ENCODE measurements at places on chromosomes 13 and 19. TPM values are rescaled to one million over a fixed set of nuclear protein-coding genes. Genes with fewer than 3 reads are reported as not detected.

DNA sequence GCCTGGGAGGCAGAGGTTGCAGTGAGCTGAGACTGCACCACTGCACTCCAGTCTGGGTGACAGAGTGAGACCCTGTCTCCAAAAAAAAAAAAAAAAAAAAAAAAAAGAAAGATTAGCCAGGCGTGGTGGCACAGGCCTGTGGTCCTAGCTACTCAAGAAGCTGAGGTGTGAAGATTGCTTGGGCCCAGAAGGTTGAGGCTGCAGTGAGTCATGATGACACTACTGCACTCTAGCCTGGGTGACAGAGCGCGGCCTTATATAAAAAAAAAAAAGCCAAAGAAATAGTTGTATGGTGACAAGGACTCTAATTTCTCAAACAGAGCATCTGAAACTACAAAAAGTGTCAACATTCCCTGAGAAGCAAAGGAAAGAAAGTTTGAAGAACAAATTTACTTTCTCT is 3.4 kb downstream of the PBX4 start:
- no peak for DNase-seq

DNA sequence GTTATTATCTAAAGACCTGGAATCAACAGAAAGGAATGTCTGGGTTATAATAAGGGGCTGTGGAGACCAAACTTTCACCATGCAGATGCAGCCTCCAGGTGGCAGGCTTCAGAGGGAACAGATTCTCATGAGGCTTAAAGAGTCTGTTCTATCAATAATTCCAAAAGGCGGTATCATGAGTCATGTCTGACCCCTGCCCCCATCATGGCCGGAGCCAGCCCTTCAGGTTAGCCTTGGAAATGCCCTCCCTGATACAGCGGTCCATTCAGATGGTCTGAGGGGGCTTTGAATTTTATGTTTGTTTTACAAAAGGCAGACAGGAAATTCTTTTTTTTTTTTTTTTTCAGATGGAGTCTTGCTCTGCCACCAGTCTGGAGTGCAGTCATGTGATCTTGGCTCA is 21.7 kb upstream of the LAMP1 start:
- peak; percentile 27 for DNase-seq

DNA sequence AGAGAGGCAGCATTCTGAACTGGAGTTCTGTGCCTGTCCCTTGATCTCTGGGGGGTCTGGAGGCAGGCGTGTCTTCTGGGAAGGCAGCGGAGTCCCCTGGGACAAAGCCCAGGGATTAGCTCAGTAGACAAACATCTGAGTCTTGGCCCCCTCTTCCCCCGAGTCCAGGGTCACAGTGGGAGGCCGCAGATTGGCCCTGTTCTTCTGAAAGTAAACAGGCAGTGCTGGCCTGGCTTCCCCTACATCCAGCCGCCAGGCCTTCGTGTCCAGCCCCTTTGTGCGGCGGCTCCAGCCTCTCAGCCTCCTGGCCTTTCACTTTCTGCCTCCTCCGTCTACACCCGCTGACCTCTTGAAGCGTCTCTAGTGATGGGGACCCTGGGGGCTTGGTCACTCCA is 989 bp downstream of the NFILZ start:
- no peak for DNase-seq

Gene CLEC17A
- not detected for polyA plus RNA-seq

DNA sequence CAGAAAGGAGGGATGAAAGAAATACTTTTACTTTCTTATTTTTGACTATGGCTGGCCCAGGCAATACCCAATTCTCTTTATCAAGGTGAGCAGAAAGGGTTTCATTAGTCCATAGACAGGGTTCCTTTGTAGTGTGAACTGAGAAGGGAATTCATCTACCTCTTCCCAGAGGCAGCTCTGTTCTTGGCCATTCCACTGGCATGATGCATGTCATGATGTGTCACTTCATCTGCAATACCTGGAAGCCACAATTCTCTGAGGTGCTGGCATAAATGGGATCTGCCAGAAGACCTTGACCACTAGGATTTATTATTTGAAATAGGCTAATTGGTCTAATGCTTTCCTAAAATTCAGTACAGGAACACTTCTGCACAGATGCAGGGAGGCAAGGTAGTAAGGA is 542.8 kb downstream of the RFC3 start:
- DNase-seq: no peak

Data from CD4-positive, alpha-beta memory T cell (primary cell).